Parietal lobe (tissue), 2 donors: ENCODE measurements at places on chromosomes 2 and 18. TPM values are rescaled to one million over a fixed set of nuclear protein-coding genes. Genes with fewer than 3 reads are reported as not detected.

The COLEC11 gene
- 0.31 TPM for total RNA-seq

The DPYSL5 gene
- total RNA-seq: 184 TPM

The ANKRD30BL gene
- total RNA-seq: 47.0 TPM

The NDC80 gene
- total RNA-seq: 8.8 TPM

The KYNU gene
- under 0.01 TPM for total RNA-seq

The ANKRD62 gene
- 0.63 TPM for total RNA-seq

The ASPRV1 gene
- 8.8 TPM for total RNA-seq

The CYTIP gene
- total RNA-seq: 2.5 TPM

The ZNF142 gene
- 31.0 TPM for total RNA-seq

The LANCL1 gene
- total RNA-seq: 85.1 TPM

The IL1F10 gene
- not detected for total RNA-seq

The TFPI gene
- 22.2 TPM for total RNA-seq

The PLGLB2 gene
- total RNA-seq: 5.9 TPM

The SCYGR4 gene
- total RNA-seq: not detected

The REG3A gene
- not detected for total RNA-seq

The SERPINB8 gene
- 1.3 TPM for total RNA-seq

The TMEM18 gene
- 22.2 TPM for total RNA-seq

The ANAPC1 gene
- 93.6 TPM for total RNA-seq

The ARHGAP15 gene
- total RNA-seq: 19.4 TPM

The SULT1C2 gene
- 0.31 TPM for total RNA-seq

The GALR1 gene
- total RNA-seq: 0.31 TPM

The FRZB gene
- total RNA-seq: 14.1 TPM

The CPO gene
- not detected for total RNA-seq

The ARID5A gene
- 2.2 TPM for total RNA-seq

The C2orf74 gene
- total RNA-seq: 2.5 TPM

The STON1 gene
- 10.6 TPM for total RNA-seq

The C2orf15 gene
- 1.6 TPM for total RNA-seq

The RAB6C gene
- total RNA-seq: 0.63 TPM

The M1AP gene
- total RNA-seq: not detected

The TACR1 gene
- total RNA-seq: 0.94 TPM

The STARD6 gene
- total RNA-seq: not detected

The ABCG8 gene
- total RNA-seq: 0.31 TPM
